ENCODE measurements at places on chromosomes 11 and 22.

DNA sequence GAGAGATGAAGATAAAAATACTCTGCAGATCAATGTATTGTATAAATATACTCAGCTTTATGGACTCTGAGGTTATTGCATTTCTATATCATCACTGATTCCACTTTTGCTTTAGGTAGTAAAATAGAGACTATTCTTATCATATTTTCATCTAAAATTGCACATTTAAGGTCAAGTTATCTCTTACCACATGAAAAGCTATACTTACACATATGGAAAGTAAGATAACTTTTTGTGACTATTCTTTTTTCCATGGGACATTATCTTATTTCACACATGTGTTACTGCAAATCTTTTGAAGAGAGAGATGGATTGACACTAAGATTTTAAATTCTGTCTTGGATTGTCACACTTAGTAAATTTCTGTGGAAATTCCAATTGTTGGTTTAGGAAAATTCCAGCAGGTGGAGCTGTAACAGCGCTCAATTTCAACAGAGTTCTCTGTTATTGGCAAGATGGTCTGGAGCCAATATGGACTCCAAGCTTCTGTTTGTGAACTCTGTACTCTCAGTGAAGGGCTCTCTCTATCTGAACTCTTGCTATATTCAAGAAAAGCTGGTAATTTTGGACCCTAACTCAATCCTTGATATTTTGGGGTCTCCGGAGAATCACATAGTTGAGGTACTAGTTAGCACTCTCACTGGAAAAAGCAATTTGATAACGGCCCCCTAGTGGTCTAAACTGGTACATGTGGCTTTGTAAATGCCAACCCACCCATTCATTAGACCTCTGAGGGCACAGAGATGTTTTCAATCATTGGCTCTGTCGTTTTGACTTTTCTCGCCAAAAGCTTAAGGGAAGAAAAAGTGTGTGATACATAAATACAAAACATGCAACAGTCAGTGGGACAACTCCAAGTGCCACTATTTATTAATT lies 429.7 kb downstream of the ETS1 start:
- DNase-seq: peak; percentile 44

DNA sequence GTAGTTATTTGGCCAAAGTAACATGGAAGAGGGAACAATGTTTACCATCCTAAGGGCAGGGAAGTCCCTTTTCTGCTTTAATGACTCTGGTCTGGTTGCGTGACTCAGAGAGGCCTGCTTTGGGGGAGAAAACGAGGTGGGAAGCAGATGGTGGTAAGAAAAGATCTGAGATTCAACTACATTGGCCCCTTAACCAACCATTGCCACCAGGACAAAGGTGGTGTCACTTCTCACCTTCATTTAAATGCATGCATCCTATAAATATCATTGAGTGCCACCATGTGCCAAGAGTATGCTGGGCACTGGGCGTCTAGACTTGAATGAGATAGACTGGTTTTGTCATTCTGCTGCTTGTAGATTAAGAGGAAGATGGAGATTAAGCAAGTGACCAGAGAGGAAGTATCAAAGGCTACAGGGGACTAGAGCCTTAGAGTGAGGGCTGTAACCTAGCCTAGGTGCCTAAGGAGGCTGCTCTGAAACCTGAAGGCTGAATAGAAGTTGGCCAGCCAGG lies 3.6 kb upstream of the SORL1 start:
- peak; percentile 28 for DNase-seq

GRCh38 chr11:70727899-70728620 lies 329.7 kb downstream of the CTTN start:
- no peak for DNase-seq

DNA sequence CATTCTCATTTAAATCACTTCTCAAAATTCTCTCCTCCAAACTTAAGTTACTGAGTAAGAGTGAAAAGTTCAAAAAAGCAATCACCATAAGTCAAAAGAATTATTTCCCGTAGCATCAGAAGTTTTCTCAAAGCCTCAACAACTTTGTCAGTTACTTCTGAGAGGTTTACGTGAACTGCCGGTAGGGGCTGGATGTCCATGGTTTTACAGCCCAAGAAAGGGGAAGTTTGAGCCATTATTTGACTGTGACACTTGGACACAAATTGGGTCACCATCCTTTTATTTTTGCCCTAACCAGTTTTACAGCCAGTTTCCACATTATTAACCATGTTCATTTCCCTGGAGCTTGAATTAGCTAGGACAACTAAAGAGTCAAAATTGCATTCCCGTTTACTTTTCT lies 7.5 kb downstream of the POU2AF3 start:
- DNase-seq: no peak

- no peak for DNase-seq
Observed at GRCh38 chr11:32891657-32892354, 805 bp upstream of the QSER1 start.

DNA sequence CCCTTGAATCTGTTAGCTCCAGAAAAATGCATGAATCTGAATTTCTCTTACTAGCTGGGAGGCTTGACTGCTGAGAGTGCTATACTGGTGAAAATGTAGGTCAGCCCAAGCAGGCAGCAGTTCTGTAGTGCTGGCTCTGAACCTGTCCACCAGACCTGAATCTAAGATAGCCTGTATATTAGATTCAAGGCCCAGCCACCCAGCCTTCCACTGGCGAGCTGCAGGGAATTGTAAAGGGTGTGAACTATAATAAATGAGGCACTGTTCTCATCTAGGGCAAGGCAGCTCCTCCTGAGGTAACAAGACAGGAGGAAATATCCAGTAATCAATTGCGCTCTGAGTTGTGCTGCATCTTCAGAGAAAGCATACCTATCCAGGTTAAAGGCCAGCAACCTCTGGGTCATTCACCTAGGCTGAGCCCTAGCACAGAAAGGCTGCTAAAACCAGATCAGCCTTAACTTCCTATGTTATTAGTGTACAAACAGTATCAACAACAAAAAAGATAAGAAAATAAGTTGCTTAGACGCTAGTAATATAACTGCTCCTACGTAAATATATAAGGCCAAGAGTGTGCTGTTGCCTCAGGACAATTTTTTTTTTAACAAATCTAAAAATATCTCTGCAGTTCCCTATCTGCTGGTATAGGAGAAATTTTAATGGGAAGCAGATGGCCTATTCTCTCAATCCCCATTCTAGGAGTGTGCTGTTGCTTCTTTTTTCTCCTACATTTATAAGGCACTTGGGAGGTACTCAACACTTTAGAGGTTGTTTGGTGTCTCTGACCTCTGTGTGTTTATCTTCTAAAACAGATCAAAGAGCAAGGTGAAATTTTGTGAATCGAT lies 63.0 kb downstream of the RELT start:
- DNase-seq: no peak
